ENCODE measurements at places on chromosomes 12 and 14.

DNA sequence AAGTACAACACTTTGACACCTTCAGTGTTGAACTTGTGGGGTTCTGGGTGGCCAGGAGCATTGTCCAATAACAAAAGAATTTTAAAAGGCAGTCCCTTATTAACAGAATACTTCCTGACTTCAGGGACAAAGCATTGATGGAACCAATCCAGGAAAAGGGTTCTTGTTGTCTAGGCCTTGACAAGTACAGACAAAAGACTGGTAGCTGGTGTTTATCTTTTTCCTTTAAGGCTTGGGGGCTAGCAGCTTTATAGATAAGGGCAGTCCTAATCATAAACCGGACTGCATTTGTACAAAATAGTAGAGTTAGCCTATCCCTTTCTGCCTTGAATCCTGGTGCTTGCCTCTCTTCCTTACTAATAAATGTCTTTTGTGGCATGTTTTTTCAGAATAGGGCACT is 27.4 kb downstream of the FAM177A1 start:
- DNase-seq, result no peak

GRCh38 chr14:88323523-88324199 is 592 bp upstream of the KCNK10 start:
- DNase-seq, result peak; percentile 87

DNA sequence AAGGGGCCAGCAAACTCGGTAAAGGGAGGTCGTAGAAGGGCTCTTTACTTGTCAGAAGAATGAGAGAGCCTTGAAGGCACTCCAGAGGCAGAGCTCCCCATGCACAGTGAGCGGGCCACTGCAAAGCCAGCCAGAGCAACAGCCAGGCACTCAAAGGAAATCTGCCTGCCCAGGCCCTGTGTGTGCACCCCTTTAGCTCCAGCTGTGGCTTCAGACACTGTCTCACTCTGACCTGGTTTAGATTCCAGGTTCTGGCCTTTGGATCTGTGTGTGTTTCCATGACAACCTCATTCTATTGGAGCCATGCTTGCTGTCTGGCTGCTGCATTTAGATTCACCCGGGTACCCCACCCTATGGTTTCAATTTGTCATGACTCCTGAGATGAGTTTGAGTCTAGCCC is 170.3 kb downstream of the CAPZA3 start:
- DNase-seq, result no peak

- DNase-seq, result no peak
Measured at GRCh38 chr12:6347367-6348338, 5.8 kb upstream of the TNFRSF1A start.

GRCh38 chr14:49769171-49769570 is 1.2 kb downstream of the KLHDC2 start:
- no peak for DNase-seq

DNA sequence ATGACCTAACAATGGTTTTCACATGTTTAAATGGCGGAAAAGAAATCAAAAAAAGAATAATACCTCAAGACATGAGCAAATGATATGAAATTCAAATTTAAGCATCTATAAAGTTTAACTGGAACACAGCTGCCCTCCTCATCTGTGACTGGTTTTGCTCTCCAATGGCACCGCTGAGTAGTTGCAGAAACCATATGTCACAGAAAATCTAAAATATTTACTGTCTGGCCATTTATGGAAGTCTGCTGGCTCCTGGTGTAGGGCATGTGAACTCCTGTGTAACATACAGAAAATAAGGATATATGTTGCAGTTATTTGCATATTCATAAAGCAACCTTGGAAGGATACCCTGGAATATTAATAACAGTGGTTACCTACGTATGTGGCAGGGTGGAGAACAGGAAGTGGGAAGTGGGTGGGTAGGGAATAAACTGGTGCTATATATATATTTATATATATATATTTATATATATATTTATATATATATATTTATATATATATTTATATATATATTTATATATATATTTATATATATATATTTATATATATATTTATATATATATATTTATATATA is 48.4 kb downstream of the LTBP2 start:
- no peak for DNase-seq

- DNase-seq, result no peak
Measured at GRCh38 chr14:68514608-68515194, 278.2 kb downstream of the ZFP36L1 start.

DNA sequence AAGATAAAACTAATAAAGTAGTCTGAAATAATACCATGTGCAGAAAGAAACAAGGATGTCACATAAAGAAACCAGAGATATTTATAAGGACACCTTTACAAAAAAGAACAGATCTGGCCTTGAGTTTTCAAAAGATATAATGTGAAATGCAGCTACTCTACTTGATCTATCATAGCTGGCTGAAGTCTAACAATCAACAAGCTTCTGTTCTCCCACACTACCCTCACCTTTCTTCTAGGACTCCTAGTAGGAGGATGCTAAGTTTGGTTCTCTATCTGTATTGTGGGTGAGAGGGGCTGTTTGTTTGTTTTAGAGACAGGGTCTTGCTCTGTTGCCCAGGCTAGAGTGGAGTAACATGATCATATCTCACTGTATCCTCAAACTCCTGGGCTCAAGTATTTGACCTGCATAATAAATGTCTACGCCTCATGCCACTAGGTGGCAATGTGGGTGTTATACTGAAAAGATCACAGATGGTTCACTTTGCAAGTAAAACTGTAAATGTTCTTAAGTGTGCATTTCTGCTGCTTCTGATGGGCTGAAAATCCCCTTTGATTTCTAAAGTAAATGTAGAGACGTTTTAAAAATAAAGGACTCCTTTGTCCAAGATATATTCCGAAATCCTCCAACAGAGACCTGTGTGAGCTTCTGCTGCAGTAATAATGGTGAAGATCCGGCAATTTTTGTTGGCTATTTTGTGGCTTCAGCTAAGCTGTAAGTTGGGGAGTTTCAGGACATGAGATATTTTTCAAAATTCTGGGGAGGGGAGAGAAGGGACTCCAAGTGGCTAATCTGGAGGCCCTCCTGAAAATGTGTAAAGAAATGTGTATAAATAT is 269.3 kb downstream of the DAD1 start:
- DNase-seq, result peak; percentile 38

DNA sequence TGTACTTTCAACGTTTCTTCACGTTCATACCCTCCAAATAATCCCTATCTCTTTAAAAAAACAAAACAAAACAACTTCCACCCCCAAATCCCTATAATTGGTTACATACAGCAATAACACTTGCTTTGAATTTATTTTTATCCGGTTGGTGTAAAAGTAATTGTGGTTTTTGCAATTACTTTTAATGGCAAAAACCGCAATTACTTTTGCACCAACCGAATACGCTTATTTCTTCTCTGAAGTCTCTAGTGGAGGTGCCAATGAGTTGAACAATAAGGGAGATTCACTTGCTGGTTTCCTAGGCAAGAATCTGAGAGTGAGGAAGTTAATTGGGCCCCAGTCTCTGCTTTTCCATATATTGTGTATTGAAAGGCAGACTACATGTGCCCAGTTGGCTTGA is 133.3 kb downstream of the DACT1 start:
- no peak for DNase-seq
